ENCODE measurements at places on chromosomes 7 and 10.

DNA sequence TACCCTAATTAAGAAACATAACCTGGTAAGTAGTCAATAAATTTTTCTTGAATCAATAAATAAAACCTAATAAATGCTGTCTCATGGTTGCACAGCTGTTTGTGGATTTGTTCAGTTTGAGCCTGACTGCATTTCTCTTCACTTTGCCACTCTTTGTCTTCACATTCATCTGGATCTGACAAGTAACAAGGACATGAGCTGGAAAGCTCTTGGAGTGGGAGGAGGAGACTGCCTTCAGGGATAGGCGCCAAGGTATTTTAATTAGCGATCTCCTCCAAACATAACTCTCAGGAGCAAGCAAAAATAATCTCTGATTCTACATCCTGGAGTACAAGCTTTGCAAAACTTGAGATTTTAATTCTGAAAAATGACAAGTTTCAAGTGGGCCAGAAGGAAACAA is 251.0 kb downstream of the BMPER start:
- no peak for DNase-seq

- DNase-seq, result no peak
Measured at GRCh38 chr7:41428381-41428780, 274.5 kb downstream of the INHBA start.

DNA sequence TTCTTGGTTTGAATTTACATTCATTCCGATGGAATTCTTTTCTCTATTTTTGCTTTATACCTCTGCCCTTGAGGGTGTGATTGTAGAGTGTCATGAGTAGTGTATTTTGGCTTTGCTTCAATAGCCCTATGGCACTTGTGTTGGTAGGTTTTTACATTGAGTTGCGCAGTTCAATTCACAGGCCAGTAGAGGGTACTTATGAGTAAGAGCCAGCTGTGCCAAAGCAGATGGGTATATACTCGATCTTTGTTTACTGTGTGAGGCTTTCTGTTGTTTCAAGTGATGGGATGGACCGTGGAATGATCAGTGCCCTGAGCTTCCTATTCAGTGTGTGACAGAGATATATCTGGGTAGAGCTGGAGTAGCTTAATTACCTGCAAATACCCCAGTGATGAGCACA is 4.3 kb upstream of the AKR1C3 start:
- DNase-seq, result no peak

- DNase-seq, result no peak
Measured at GRCh38 chr10:132257271-132257670, 50.5 kb downstream of the STK32C start.

DNA sequence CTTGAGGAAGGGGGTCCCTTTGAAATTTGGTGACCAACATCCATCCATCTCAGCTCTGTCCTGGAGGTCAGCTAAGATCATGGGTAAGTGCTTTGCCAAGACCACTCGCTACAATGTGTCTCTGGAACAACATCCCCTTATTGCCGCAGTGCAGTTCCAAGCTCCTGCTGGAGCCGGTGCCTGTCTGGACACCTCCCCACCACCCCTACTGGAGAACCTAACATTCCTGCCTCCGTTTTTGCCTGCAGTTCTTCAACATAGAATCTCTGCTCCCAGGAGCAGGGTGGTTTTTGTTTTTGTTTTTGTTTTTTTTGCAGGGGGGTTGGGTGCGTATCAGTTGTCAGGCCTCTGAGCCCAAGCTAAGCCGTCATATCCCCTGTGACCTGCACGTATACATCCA is 51.2 kb upstream of the FXYD4 start:
- DNase-seq, result no peak

- DNase-seq, result no peak
Measured at GRCh38 chr7:143399151-143399550, 9.5 kb downstream of the EPHA1 start.

- DNase-seq, result no peak
Measured at GRCh38 chr7:69363136-69363535, 235.1 kb upstream of the AUTS2 start.

DNA sequence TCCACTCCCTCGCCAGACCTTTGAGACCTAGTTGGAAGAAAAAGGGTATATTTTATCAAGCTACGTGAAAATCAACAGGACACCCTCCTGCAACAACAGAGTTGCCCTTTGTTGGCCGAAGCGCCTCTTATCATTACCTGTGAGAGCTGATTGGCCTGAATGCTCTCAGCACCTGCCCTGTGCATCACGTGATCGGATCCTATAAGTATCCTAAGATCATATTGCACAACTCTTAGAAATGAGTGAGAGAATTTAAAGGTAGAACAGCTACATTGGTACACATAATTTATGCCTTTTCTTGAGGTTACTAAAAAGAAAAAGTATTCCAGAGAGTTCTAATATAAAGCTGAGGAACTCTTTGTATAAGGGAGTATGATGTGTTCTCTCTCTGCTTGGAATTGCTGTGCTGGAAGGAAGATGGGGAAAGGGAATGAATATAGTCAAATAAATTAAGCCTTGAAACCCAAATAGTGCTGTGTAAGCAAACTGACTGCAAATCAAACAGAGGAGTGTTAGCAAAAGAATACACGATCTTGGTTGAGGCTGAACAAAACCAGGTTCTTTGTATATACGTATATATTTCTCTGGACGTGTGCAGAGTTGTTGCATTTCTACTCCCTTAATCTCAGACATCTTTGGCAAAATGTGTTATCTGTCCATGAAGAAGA is 69.3 kb downstream of the LRRC4 start:
- no peak for DNase-seq

DNA sequence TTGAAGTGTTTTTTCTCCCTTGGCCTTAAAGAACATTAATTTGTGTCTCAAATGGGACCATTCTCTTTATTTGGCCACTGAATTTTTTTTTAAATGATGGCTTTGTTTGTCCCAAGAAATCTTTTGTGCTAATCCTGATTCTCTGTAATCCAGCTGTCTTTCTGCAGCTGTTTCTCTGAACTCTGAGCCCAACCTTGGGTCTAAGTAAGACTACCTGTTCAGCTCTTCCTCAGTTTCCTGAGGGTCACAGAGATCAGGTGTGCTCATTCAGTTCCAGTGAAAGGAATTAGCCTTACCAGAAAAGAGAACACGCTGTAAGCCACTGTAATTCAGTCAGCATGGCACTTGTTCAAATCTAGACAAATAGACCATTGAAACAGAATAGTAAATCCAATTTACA is 94.2 kb downstream of the ANKIB1 start:
- DNase-seq, result no peak

DNA sequence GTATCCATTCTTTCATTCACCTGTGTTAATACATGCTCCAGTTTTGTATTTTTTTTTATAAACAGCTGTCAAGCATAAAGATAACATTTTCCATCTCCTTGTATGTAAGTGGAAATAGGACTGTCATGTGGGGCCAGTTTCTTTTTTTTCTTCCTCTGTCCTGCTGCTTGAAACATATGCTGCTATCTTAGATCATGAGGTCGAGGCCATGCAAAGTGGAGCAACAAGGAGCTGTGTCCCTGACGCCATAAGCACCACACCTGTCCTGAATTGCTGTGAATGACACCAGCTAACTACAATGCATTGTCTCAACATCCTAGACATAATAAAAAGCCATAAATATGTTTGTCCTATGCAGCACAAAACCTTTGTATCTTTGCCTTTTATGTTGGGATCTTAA is 37.7 kb upstream of the SLC26A4 start:
- DNase-seq, result no peak

DNA sequence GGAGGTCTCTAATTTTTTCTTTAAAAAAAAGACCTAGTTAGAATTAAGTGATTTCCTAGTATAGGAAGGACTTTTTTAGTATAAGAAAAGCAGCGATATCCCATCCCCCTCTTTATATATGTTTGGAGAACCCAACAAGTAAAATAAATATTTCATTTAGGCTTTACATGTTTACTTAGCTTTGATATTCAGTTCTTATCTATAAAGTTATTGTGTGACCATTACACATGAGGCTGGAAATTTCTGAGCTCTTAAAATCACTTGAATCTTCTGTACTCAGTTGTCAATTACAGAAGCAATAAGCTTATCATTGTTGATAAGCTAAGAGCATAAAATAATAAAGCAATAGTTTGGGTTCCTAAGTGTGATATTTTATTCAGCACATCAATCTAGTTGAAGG is 89.7 kb downstream of the AASS start:
- DNase-seq, result no peak

All from activated naive CD8-positive, alpha-beta T cell treated with anti-CD3 and anti-CD28 coated beads, Interleukin-2, amount 10 ng/mL, durations not matched to agents 7 days and 5 days (primary cell).